ENCODE measurements at places on chromosomes 4 and X.

- no peak for DNase-seq
Observed at GRCh38 chr4:69649207-69649606, 3.8 kb downstream of the UGT2A1 start.

DNA sequence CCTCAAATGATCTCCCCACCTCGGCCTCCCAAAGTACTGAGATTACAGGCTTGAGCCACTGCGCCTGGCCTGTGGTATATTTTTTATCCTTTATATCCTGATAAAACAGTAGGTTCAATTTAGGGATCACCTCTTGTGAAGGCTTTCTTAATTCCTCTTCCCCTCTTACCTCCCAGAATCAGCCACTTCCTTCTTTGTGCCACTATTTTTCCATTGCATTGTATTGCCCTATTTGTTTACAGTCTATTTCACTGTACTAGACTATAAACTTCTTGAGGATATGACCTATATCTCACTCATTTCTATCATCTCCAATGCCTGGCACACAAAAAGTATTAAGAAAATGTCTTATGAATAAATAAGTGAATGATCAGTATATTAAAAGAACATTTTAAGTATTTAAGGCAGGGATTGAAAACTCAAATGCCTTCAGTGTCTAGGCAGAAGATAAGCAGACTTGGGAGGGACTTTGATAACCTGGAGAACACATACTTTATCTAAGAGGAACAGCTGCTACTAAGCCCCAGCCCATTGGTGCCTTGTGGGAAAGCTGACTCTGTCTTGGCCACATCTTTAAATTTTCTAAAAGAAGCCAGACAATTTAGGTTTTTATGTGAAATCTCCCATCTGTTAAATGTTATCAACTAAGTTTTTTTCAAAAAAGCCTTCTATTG is 82.3 kb upstream of the OGT start:
- no peak for DNase-seq

DNA sequence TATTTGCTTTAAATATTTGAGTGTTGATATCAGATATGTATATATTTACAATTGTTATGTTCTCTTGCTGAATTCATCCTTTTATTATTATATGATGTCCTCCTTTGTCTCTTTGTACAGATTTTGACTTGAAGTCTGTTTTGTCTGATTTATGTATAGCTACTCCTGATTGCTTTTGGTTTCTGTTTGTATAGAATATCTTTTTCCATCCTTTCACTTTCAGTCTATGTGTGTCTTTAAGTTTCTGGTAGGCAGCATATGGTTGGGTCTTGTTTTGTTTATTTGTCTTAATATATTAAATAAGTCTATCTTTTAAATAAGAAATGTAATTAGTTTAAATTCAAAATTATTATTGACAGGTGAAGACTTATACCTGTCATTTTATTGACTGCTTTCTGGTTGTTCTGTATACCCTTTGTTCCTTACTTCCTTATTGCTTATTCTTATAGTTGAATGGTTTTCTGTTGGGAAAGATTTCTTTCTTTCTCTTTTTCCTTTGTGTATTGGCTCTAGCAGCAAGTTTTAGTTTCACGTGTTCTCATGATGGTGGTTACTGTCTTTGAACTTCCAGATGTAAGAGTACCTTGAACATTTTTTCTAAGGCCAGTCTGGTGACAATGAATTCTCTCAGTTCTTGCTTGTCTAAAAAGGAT is 31.1 kb downstream of the RAB28 start:
- no peak for DNase-seq

DNA sequence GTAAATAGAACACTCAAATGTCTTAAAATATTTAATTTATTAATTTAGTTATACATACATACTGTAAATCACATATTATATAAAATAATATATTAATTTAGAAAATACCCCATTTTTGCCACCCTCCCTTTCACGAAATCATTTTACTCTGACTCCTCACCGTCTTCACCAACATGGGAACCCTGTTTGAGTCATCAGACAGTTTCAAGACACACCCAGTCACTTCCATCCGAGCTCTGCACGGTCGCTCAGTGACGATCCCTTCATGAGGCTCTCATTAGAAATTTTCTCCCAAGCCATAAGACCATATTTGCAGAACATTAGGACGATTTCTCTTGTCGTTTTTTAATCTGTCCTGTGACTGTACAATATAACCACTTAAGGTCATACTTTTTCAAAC is 14.5 kb downstream of the ZNF275 start:
- no peak for DNase-seq

DNA sequence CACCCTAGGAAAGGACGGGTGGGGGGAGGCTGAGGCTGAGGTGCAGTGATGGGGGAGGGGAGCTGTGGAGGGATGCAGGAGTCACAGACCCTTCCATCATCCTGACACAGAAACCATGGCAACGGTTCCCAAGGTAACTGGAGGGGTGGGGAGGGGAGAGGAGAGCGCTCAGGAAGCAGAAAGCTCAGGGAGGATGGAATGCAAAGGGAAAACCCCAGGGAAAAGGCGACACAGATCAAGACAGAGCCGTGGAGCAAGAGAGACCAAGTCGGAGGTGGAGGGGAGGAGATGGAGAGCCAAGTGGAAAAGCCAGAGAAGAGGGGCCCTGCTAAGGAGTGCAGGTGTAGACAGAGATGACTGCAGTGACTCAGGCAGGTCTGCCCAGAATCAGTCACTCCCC is 14.5 kb downstream of the L1CAM start:
- DNase-seq, result no peak

DNA sequence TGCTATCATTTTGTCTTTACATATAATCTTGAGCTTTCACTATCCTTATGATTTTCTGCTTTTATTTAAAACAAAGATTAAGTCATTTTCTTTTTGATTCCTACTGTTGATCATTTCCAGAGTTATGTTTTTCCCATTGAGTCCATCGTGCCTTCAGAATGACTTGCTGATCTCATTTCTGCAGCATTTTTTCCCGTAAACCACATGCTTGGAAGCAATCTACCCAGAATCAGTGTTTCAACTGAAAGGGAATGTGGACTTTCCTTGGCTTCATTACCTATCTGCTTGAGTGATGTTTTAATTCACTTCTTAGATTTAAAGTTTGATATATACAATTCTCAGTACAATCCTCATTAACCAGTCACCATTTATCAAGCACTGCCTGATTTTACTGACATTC is 192.4 kb upstream of the FSTL5 start:
- DNase-seq, result no peak

DNA sequence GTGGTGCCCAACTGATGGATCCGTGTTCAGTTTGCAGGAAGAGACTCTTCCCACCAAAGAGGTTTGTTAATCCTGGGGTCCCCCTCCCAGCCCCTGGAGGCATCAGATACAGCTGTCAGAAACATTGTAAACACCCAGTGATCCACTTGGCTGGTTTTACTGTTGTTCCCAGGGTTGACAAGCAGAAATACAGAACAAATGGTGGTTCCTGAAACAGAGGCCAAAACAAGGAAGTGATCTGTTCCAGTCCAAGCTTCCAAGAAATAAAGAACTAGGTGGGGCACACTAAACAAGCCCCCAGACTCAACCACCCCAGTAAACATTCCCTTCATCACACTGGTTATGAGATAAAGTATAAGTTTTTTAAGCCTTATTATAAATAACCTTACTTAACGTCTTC is 1.4 kb downstream of the TMLHE start:
- DNase-seq, result no peak
